ENCODE measurements at places on chromosomes 6 and 20.

DNA sequence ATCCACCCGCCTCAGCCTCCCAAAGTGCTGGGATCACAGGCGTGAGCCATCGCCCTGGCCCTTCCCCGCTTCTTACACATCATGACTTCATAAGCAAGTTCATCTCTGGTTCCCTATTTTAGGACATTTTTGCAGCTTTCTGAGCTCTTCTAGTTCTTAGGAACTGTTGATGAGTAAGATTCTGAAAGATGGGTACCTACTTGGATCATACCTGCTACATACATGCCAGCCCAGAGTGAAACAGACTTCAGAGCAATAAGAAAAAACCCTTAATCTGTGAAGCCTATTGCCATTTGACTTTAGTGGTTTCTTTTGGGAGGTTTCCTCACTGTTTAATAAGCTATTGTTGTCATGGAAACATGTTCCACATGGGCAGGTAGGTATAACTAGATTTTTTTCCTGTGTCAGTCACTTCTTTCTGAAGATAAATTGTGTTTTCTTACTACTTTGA is 27.9 kb upstream of the TMEM217 start:
- no peak for DNase-seq

DNA sequence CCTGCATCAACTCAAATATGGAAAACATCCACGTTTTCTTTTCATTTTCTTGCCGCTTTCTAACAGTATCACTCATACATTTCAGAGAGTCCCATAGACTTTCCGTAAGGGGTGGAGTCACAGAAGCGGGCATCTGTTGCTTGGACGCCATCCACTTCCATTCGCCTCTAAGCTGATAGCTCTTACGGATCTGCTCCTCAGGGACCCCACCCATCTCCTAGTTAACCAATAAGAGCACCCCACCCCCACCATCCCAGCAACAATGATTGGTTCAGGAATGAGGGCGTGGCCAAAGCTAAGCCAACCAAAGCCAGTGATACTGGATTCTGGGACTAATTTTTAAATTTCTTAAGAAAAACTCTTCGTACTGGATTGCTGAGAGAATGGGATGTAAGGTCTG is 42.4 kb downstream of the SLC2A10 start:
- no peak for DNase-seq

DNA sequence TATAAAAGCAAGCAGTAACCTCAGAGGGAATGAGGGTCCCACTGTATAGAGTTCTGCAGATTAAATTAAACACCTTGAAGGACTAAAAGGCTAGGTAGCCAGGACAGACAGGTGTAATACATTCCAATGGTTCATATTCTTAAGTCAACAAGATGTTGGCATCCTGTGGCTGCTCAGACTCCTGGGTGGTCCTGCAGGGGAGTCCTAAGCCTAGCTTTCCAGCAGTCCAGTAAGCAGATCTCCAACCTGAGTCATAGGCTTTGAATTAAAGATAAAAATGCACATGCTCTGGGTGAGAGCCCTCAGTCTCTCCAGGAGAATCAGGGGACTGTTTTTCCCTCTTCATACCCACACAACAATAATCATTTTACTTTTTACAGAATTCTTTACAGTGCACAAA is 307.3 kb upstream of the SUPT3H start:
- DNase-seq, result no peak

- no peak for DNase-seq
Measured at GRCh38 chr6:13465734-13466133, 21.7 kb downstream of the GFOD1 start.

GRCh38 chr6:109781001-109781400 is 89.9 kb downstream of the FIG4 start:
- no peak for DNase-seq

DNA sequence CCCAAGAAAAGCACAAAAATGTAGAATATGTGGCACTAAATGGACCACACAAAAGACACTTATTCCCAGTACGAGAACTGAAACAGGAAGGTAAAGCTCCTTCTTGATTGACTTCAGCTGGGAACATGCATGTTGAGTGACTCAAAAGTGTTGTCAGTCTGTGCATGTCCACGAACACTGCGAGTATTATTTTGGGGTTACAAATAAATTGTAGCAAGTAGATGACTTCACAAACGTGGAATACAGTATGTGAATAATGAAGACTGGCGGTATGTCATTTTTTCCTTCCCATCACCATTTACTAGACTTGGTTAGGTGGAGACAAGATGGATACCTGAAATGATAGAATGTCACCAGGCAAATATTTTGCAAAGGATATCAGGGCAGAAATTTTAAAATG is 45.4 kb downstream of the L3MBTL3 start:
- no peak for DNase-seq

GRCh38 chr20:1721687-1722512 is 64.3 kb upstream of the SIRPG start:
- DNase-seq, result no peak

DNA sequence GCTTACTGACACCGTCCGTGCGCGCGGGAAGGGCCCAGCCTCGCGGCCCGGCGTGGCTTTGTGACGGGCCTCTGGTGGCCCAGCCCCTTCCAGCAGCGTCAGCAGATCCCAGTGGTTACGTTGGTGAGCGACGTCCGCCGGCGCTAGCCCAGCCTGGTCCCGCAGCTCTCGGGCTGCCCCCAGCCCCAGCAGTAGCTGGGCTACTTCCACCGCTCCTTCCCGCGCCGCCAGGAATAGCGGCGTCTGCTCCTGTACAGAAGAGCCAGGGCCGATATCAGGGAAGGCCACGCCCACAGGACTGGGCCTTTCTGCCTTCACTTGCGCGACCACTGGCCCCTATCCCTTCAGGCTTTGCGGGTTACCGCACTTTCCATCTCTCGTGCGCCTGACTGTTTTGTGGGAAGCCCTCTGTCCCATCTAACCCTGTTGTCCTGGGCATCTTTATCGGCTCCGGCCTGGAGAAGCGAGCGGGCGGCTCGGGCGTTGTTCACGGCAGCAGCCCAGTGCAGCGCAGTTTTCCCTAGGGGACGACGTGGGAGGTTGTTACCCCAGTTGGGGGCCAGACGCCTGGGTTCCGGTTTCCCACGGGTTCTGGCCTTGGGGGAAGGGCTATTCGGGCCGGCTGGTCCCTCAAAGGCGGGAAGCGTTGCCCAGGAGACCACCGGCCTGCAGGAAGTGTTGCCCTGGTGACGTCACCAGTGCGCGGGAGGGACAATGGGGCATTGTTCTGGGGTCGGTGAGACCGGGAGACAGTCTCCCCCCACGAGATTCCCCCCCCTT is 3.6 kb upstream of the GPSM3 start:
- no peak for DNase-seq

DNA sequence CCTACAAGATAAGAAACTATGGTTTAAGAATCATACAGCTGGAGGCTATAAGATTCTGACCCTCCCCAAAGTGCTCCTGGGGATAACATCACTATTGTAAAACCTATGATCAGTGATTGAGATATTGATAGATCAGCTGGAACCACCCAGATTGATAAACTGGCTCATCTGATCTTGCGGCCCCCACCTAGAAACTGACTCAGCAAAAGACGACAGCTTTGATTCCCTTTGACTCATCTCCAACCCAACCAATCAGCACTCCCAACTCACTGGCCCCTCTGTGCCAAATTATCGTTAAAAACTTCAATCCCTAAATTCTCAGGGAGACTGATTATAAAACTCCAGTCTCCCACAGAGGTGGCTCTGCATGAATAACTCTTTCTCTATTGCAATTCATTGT is 106.4 kb downstream of the SCP2D1 start:
- no peak for DNase-seq

All from stimulated activated CD4-positive, alpha-beta T cell treated with anti-CD3 and anti-CD28 coated beads, TNF-alpha, amount 100 ng/mL, for 1 hour (primary cell).